ENCODE measurements at places on chromosomes 4 and X.

GRCh38 chr4:2742823-2743517 is 13.2 kb downstream of the TNIP2 start:
- DNase-seq = no peak

DNA sequence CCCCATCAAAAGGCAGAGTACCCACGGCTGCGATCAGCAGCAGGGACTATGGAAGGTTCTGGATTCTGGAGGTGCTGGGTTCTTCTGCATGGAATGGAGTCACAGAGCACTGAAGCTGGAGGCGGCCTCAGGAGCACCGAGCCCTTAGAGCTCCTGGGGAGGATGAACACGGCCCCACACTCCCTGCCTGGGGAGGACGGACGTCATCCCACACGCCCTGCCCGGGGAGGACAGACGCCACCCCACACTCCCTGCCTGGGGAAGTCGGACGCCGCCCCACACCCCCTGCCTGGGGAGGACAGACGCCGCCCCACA is 9.9 kb downstream of the LRPAP1 start:
- no peak for DNase-seq

GRCh38 chrX:16162391-16162790 is 4.9 kb upstream of the MAGEB17 start:
- no peak for DNase-seq

- no peak for DNase-seq
These were observed 47.7 kb upstream of the PPP2R2C start for GRCh38 chr4:6520051-6520636.

DNA sequence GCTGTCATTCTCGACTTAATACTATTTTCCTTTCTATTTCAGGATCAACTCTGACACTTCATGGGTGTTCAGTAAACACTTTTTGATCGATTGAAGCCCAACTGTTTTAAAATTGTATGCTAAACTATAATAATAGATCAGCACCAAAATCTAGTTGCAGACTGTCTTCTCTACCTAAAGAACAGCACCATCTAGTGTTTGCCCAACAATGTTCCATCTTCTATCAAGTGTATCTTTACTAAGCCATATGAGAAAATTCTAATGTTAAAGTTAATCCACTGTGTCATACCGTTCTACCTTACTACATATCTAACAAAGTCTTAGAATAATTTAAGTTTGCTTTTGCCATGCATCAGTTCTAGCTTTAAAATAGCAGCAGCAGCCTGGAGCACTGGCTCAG is 113.0 kb upstream of the PRDX4 start:
- no peak for DNase-seq

DNA sequence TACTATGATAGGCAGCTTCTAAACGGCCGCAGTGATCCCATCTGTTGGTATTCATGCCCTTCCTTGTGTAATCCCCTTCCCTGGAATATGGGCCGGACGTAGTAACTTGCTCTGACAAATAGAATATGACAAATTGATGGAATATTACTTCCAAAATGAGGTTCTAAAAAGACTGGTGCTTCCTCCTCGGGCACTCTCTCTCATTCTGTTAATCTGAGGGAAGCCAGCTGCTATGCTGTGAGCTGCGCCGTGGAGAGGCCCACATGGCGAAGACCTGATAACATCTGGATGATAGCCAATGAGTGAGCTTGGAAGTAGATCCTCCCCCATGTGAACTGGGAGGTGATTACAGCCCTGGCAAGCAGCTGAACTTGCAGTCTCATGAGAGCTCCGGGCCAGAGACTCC is 27.2 kb upstream of the SLC25A4 start:
- DNase-seq = no peak

DNA sequence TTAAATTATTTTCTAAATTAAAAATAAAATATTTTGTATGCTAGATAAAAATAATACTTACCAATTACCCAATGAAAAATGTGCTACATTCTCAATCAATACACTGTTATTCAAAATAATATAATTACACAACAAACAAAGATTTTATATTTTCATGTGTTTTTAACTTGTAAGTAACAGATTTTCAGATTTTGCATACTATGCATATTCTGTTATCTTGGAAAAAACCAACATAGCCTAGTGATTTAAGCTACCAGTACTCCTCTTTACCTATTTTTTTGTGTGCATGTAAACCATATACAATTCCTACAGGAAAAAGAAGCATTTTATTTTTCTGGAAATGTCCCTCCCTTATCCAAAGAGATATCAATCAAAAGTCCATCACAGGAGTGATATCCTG is 10.0 kb upstream of the GNRHR start:
- no peak for DNase-seq

GRCh38 chr4:176529574-176529973 is 209.8 kb downstream of the SPCS3 start:
- no peak for DNase-seq

DNA sequence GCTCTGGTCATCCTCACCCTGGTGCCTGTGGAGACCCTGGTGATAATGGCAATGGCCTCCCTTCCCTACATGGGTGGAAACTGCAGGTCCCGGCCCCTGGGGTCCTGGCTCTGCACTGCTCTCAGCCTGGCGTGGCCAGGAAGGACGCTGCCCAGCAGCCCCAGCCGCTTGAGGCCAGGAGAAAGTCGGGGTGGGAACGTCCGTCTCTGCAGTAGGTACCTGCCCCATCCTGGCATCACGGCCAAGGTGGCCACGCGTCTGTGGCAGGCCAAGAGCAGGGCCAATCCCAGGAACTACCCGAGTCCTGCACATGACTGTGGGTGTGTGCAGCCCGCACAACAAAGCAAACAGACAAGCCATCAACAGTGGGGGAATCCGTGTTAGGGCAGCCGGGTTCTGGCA is 33.8 kb downstream of the FGFRL1 start:
- no peak for DNase-seq

DNA sequence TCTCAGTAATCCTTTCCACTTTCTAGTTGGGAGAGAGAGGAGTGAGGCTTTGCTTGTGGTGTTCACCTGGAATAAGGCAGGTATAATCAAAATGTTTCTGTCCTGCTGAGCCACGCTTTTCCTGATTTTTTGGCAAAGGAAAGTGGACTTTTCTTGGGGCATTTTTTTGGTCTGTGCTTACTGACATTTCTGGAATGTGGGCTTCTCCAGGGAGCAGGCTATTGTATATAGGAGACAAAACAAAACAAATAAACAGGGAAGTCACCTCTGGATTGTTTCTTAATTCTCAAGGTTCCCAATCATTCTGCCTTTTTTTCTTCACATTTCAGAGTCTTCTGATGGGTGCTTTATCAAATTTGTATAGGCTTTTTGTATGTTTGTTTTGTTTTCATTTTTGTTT is 25.7 kb upstream of the RP2 start:
- DNase-seq = no peak

- no peak for DNase-seq
These were observed 620.4 kb downstream of the KCNIP4 start for GRCh38 chr4:21327976-21328700.

DNA sequence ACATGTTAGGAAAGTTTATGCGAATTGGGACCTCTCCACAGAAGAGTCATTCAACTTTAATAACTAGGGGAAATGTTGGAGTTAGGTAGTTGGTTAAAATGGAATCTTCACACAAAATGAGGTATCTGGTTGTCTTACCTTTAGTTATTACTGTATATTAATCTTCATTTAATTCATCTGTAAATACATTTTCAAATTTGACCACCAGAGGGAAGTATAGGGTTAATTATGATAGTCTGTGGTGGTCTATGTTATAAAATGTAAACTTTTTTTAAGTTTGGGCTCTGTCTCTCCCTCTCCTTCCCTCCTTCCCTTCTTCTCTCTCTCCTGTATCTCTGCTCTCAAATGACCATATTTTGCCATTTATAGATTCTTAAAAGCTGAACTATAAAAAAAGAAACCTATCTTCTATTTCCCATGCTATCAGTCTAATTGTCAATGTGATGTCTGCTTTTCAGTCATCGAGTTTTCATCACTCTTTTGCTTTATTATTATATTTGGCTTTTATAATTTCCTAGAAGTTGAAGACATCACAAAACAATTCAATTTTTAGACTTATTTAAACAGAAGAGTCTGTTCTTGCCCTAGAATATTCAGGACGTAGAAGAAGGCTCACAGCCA is 49.8 kb downstream of the TMEM144 start:
- DNase-seq = no peak

- no peak for DNase-seq
These were observed 4.5 kb upstream of the ZNF330 start for GRCh38 chr4:141216002-141216761.

GRCh38 chrX:41377624-41378023 is 43.7 kb downstream of the DDX3X start:
- DNase-seq = no peak

DNA sequence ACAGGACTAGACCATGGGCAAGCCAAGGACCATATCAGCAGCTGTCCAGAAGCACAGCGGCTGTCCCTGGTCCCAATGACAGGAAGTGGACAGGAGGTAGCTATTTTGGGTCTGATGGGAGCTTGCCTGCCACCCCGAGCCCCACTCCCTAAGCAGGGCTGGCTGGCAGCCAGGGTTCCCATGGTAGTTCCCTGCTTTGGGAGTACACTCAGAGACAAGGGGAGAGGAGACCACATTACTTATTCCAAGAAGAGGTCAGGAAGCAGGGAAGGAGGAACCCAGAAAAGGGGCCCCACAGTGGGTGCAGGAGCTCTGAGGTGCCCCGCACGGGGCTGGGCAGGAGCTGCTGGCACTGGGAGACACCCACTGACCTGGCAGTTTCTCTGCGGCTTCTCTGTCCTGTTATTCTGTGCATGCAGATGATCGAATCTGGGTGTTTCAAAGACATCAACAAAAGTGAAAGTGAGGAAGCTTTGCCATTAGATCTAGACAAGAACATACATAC is 36.3 kb downstream of the HTT-AS start:
- DNase-seq = no peak

- DNase-seq = peak; percentile 6
These were observed 107.3 kb downstream of the JADE1 start for GRCh38 chr4:128916832-128917231.

DNA sequence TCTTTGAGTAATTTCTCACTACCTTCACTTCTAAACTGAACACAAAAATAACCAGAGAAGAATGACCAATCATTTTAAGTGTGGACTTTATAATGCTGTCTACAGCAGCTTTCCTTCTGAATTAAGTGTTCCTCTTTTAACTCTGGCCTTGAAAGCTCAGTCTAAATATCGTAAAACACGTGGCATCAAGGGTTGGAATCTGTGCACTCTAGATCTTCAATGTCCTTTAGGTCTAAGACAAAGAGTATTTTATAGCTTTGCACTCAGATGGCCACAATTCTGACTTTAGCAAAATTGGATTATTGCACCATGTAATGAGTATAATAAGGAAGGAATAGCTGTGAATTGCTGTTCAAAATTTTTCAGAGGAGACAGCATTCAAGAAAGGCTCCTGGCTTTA is 197.1 kb upstream of the UGT8 start:
- no peak for DNase-seq

GRCh38 chr4:120053911-120054310 is 12.7 kb downstream of the MAD2L1 start:
- DNase-seq = no peak

GRCh38 chrX:2547736-2548135 is 47.0 kb upstream of the DHRSX start:
- no peak for DNase-seq

GRCh38 chr4:74768857-74769525 is 25.3 kb downstream of the BTC start:
- DNase-seq = no peak

DNA sequence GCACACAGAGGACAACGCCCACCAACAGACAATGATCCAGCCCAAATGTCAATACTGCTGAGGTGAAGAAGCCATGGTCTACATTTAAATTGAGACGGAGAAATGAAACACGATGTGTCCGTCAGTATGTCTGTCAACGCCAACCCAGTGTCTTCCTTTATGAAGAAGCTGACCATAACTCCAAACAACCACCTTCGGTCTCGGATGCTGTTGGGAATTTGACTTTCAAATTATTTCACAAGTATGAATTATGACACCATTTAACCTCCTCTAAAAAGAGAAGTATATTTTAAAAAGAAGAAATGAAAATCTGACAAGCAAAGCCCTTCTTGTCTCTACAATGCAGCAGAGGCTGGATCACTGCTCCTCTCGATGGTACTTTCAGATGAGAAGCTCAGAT is 123.7 kb upstream of the MAP3K15 start:
- DNase-seq = no peak

All from activated CD8-positive, alpha-beta memory T cell treated with anti-CD3 and anti-CD28 coated beads for 4 hours (primary cell).